ENCODE measurements at places on chromosomes 3 and 15.

GRCh38 chr3:31777887-31778286 is 203.2 kb downstream of the OSBPL10 start:
- DNase-seq, result no peak

GRCh38 chr3:8279476-8279875 is 222.1 kb upstream of the LMCD1 start:
- no peak for DNase-seq

GRCh38 chr15:100308608-100309007 is 33.2 kb downstream of the ADAMTS17 start:
- DNase-seq, result no peak

- DNase-seq, result no peak
Measured at GRCh38 chr3:111619833-111620232, 24.7 kb upstream of the ZBED2 start.
